Activated naive CD8-positive, alpha-beta T cell treated with anti-CD3 and anti-CD28 coated beads, Interleukin-2, amount 50 U/mL, for 16 hours (primary cell): ENCODE measurements at places on chromosomes 16 and 17.

- DNase-seq: no peak
Observed at GRCh38 chr17:20203018-20203417, 193.9 kb downstream of the SPECC1 start.

DNA sequence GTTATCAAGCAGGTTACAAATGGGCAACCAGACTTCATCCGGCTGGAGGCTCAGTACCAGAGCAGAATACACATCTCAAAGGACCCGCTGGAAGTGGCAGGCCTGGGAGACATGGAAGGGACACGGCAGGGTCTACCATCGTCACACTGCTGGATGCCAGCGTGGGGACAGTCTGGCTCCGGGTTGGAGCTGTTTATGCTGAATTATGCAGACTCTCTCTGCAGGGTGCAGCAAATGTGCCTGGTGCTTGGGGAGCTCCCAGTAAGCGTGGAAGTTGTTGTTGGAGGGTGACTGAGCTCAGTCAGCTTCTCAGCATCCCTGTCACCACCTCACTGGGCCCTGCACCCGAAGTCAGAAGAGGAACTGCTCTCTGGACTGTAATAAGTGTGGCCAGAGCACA lies 12.2 kb downstream of the WSCD1 start:
- DNase-seq: no peak

DNA sequence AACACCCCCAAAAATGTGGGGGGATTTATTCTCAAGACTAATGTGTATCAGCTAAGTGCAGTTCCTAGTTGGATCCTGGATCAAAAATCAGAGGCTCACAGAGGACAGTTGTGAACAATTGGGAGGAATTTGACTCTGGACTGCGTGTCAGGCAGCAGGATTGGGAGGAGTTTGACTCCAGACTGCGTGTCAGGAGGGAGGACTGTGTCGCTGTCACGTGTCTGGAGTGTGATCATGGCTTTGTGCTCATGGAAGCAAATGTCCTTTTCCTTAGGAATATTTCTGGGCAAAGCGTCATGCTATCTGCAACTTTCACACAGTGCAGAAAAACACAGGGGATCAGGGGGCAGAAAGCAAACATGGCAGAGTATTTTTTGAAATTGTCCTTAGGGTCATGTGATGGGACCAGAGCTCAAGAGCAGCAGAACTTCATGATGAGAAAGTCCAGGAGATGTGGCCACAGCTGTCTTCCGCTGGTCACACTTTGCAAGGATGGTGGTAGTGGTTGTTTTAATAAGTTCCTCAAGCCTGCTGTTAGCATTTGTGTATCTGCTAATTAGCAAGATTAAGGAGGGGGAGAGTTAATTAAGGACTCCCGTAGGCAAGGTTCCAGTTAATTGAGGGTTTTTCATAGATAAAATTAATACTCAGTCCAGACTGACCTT lies 122.0 kb upstream of the CHMP6 start:
- no peak for DNase-seq

DNA sequence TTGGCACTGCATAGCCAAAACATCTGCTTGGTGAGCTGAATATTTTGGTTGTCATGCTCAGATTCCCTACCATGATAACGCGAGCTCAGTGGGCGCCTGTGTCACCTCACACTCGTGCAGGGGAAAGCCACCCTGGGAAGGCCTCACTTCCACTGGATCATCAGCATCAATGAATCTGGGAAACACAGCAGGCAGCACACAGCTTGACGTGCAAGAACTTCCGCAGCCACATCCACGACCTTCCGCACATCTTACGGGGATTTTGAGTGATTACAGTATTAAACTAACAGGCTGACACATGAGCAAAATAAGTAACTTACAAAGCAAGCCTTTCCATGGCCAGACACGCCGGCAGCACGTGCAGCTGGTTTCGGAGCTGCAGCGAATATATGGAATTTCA lies 54.7 kb upstream of the FOXF1 start:
- DNase-seq: no peak

GRCh38 chr17:74220946-74221818 lies 7.8 kb downstream of the TTYH2 start:
- DNase-seq: no peak

GRCh38 chr16:48609652-48610029 lies 339 bp downstream of the N4BP1 start:
- no peak for DNase-seq

DNA sequence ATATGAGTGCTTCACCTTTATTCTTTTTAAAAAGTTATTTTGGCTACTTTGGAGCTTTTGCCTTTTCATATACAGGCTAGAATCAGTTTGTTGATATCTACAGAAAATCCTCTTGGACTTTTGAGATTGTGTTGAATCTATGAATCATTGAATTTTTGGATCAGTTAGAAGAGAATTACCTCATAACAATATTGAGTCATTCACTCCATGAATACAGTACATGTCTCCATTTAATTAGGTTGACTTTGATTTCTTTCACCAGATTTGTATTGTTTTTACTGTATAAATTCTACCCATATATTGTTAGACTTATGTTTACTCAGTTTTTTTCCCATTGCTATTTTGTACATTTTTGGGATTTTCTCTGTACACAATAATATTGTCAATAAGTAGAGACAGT lies 54.4 kb downstream of the TAOK1 start:
- no peak for DNase-seq

DNA sequence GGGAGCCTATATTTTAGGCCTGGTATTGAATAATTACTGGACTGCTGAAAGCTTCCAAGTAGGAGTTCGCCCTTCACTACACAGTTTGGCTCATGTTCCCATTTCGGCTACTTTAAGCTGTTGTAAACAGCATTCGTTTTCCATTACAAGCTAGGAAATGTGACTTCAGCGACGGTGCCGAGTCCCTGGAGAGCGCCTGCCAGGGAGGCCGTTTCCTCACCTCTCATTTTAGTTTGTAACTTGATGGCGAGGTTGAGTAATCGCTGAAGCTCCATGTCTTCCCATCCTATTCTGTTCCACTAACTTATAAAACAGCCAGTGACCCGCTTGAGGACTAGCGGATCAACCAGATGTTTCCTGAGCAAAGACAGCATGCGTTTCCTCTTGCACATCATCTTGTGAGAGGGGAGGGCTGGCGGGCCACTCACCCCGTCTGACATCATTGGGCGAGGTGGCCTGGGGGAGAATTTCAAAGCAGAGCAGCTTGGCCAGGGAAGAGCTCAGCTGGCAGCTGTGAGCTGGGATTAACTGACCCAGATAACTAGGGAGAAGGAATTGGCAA lies 32.9 kb downstream of the PCTP start:
- DNase-seq: no peak

DNA sequence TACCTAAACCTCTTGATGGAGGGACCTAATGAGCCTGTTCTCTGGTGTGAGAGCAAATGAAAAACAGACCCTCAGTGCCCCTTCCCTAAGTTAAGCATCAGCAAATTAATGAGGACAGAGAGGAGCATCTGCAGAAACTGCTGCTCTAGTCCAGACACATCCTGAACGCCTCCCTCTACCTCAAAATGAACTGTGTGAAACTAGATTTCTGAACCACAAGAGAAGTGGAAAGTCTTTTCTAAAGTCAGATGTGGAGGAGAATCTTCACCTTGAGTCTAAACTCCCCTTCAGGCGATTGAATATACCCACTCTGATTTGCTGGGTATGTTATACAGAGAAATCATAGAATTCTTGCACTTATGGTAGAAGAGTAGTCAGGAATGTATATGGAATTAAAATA lies 104.4 kb upstream of the AMZ2 start:
- DNase-seq: no peak

DNA sequence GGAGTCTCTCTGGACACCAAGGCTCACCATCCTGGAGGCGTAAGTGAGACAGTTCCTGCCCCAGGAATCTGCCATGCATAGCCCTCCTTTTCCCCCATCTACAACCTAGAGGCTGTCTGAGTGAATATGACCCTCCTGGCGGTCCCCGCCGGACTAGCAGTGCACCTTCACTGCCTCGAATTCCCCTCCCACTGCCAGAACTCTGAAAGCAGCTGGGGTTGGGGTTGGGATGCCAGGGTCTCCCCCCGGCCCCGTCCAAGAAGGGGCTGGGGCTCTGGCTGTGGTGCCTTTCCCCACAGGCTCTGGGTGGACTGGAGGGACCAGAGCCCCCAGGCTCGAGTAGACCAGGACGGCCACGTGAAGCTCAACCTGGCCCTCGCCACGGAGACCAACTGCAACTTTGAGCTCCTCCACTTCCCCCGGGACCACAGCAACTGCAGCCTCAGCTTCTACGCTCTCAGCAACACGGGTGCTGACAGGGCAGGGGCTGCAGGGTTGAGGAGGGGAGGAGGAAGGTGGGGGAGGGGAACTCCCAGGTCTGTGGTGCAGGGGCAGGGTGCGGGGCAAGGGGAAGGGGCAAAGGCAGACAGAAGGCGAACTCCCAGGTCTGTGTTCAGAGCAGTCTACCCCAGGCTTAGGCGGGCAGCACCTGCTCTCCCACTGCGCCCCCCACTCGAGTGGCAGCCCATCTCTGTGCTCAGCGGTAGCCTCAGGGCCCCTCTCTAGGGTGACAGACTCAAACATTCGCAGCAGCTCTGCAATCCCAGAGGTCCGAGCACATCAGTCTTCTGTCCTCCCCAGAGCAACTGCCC lies 1.2 kb downstream of the ZACN start:
- DNase-seq: no peak

- DNase-seq: no peak
Observed at GRCh38 chr17:56142781-56143180, 10.5 kb upstream of the ANKFN1 start.

DNA sequence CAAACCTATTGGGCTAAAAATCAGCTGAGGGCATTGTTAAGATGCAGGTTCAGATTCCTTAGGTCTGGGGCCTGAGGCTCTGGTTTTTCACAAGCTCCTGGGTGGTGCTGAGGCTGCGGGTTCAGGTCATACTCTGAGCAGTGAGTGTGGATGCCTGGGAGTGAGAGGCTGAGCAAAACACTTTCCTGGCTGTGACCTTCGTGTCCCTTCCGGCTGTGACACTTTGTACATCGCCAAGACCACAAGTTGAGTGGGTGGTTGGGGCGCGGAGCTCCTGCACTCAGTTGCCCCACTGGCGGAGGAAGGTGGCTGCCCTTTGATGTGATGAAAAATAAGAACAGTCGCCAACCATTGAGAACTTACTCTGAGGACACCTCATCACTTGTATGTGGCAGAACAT lies 24.8 kb downstream of the CCR7 start:
- no peak for DNase-seq

DNA sequence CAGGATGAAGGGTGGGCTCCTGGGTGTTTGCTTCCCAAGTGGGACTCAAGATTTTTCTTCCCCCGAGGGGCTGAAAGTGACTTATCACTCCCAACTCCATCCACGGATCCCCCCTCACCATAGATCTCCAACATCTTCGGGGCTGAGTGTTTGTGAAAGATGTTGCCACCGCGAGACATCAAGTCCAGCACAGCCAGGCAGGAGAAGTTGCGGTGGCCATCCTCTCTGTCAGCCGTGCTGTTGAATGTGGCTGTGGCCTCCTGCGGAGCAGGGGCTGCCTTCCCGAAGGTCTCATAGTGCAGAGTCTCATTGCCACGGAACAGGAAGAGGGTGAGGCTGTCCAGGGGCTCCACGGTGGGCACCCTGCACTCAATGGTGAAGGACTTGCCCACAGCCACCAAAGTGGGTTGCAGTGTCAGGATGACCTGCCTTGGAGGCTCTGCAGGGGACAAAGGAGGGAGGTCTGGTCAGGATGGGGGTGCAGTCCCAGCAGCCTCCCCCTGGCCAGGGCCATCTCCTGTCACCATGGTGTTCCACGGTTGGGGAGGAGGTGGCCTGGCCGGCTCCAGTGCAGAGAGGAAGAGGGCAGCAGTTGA lies 5.5 kb downstream of the PRR29 start:
- DNase-seq: no peak

DNA sequence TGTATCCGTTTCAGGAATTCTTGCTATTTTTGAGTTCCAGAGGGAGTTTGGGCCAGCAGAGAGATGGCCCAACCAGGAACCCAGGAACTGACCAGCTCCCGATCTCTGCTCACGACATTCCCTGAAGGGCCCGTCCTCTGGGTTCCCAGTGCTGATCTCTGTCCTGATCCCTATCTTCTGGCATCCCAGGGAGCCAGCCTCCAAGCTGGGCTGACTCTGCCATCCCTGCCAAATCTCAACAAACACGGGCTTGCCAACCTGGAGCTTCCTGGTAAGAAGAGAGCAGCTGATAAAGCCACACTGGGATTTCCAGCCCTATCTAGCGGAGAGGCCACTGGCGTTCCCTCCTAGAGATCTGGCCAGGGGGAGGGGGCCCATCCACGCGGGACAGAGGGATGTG lies 16.2 kb downstream of the GPRC5B start:
- DNase-seq: no peak

- no peak for DNase-seq
Observed at GRCh38 chr17:64622931-64623654, 39.0 kb downstream of the SMURF2 start.

DNA sequence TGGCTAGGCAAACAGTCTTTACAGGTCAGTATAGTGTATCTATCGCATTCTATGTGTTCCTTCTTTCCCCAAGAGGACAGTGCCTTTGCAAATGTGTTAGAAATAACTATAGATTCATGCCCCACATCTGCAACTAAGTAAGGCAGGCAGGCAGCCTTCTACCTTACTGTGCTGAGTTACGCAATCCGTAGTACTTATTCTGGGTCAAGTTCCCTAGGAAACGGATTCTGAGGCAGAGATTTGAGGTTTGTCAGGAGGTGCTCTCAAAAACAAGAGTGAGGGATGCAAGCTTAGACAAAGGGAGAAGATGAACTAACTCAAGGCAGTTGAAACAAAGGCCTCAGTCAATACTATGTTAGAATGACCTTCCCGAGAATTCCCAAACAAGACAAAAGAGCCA lies 12.7 kb upstream of the ANKFY1 start:
- no peak for DNase-seq

DNA sequence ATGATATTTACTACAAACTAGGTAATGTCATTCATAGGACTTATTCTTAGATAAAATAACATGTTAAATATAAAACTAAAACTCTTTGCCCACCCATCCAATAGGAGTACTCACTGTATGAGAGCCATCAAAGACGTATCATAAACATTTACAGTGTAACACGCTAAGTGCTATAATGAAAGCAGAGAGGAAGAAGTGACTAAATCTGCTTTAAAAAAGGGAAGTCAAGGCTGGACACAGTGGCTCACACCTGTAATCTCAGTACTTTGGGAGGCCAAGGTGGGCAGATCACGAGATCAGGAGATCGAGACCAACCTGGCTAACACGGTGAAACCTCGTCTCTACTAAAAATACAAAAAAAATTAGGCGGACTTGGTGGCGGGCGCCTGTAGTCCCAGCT lies 32.4 kb downstream of the SPAG9 start:
- no peak for DNase-seq

GRCh38 chr16:16033208-16033717 lies 83.8 kb downstream of the ABCC1 start:
- DNase-seq: no peak

DNA sequence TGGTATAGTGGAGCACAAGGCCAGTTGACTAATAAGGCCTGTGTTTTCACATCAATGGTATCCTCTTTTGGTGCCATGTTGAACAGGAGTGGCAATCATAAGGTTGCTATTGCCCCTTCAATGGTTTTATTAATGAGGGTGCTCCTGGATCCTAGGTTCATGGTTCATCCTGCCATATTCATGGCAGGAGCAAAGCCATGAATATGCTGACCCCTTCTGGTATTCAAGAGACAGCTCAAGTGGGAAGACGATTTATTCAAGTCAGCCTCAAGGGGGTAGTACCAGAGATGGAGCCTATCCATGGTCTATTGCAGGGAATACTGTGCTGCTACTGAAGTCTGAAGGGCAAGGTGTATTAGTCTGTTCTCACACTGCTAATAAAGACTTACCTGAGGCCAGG lies 2.6 kb downstream of the ABCA9 start:
- DNase-seq: no peak
